Type B pancreatic cell (in vitro differentiated cells): ENCODE measurements at places on chromosomes 1 and 21.

GRCh38 chr1:11727119-11727518 lies 8.8 kb upstream of the AGTRAP start:
- H3K4me3 ChIP-seq = no peak overlapping the region
- H3K27me3 ChIP-seq = no peaks in the 10 kb centered on the region
- H3K4me1 ChIP-seq = peaks cover 20% of the 10 kb centered on the region
- no peaks in the 10 kb centered on the region for H3K36me3 ChIP-seq

GRCh38 chr1:220669005-220669404 lies 21.2 kb upstream of the C1orf115 start:
- no peaks in the 10 kb centered on the region for H3K4me1 ChIP-seq
- no peak for DNase-seq
- H3K4me3 ChIP-seq = no peak overlapping the region
- H3K27ac ChIP-seq = no peak overlapping the region
- no peaks in the 10 kb centered on the region for H3K27me3 ChIP-seq

- H3K4me3 ChIP-seq = peak overlapping the region; percentile 88
- DNase-seq = no peak
- H3K27ac ChIP-seq = peak overlapping the region; percentile 92
- peaks cover 25% of the 10 kb centered on the region for H3K4me1 ChIP-seq
- H3K27me3 ChIP-seq = no peaks in the 10 kb centered on the region
Measured at GRCh38 chr1:1778663-1779319, 521 bp upstream of the NADK start.

GRCh38 chr21:32314806-32315205 lies 16.2 kb downstream of the MRAP start:
- no peak overlapping the region for H3K4me3 ChIP-seq
- no peak overlapping the region for H3K27ac ChIP-seq
- DNase-seq = no peak
- no peaks in the 10 kb centered on the region for H3K4me1 ChIP-seq

DNA sequence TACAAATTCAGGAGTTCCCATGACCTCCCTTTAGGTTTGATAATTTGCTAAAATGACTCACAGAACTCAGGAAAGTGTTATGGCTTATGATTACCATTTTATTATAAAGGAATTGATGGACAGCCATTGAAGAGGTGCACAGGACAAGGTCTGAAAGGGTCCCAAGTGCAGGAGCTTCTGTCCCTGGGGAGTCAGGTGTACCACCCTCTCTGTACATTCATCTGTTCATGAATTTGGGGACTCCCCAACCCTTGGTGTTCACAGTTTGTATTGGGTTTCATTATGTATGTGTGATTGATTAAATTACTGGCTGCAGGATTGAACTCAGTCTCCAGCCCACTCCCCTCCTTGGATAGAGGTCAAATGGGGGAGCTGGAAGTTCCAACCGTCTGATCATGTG lies 10.8 kb upstream of the IL10RB start:
- H3K4me1 ChIP-seq = no peaks in the 10 kb centered on the region
- H3K36me3 ChIP-seq = peaks cover 41% of the 10 kb centered on the region
- DNase-seq = no peak
- H3K27ac ChIP-seq = no peak overlapping the region
- no peak overlapping the region for H3K4me3 ChIP-seq

- H3K27ac ChIP-seq = no peak overlapping the region
- no peaks in the 10 kb centered on the region for H3K4me1 ChIP-seq
- no peaks in the 10 kb centered on the region for H3K27me3 ChIP-seq
- H3K4me3 ChIP-seq = no peak overlapping the region
- H3K36me3 ChIP-seq = no peaks in the 10 kb centered on the region
Measured at GRCh38 chr1:214861615-214862014, 220.9 kb upstream of the KCNK2 start.

- no peaks in the 10 kb centered on the region for H3K36me3 ChIP-seq
- H3K4me3 ChIP-seq = no peak overlapping the region
- no peak overlapping the region for H3K27ac ChIP-seq
- no peaks in the 10 kb centered on the region for H3K4me1 ChIP-seq
- no peaks in the 10 kb centered on the region for H3K27me3 ChIP-seq
Measured at GRCh38 chr1:65942476-65942875, 149.8 kb downstream of the PDE4B start.

DNA sequence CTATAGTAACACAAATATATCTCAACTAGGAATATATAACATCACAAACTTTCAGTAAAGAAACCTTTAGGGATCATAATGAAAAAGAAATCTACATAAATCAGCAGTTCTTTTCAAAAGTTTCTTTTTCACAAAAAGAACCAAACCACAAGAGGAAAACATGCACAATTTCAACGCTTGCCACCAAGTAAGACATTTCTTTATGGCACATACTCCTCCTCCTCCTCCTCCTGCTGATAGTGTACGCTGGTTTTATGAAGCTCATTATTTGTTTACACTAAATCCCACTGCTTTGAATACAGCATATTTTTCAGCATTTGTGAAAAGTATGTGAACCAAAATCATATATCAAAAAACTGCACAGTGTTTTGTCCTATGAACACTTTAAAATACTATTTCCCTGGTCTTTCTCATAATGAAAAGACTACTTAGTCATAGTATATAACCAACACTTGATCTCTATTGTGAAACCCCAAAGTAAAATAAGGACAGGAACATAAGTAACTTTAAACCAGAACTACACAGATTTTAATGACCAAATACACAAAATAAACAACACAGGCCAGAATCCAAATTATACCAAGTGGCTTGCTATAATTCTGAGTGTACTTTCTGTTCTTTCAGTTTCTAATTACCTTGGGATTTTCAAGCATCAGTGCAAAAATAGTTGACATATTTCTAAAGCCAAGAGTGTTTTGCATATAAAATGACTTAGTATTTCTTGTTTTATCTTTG lies 184.2 kb downstream of the EIF4G3 start:
- no peak for DNase-seq
- no peaks in the 10 kb centered on the region for H3K27me3 ChIP-seq
- H3K36me3 ChIP-seq = no peaks in the 10 kb centered on the region
- no peak overlapping the region for H3K27ac ChIP-seq

DNA sequence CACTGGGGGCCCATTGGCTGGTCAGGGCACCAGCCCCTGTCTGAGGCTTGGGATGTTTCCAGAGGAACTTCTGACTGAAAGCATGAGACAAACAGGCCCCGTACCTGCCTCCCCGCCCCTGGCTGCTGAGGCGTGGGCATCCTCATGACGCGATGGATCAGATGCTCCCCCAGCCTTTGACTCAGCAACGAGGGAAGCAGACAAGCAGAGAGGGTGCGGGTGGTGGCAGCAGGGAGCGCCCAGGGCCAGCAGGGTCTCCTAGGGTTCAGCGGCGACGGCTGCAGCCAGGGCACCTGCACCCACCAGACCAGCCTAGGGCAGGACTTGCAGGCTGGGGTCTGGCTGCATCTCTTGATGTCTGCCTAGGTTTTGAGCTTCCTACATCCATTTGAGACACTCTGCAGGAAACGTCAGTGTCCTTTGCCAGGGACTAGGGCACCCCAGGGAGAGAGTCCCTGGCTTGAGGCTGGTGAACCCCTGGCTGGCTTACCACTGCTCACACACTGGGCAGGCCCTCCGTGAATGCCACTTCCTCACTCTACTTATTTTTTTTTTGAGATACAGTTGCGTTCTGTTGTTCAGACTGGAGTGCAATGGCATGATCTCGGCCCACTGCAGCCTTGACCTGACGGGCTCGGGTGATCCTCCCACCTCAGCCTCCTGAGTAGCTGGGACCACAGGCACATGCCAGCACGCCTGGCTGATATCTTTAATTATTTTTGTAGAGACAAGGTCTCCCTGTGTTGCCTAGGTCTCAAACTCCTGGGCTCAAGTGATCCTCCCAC lies 63.3 kb downstream of the DHRS3 start:
- H3K27ac ChIP-seq = no peak overlapping the region
- no peak for DNase-seq
- H3K4me1 ChIP-seq = peaks cover 29% of the 10 kb centered on the region
- H3K4me3 ChIP-seq = no peak overlapping the region
- peaks cover 3% of the 10 kb centered on the region for H3K36me3 ChIP-seq
- H3K27me3 ChIP-seq = peaks cover 2% of the 10 kb centered on the region

- H3K4me1 ChIP-seq = peaks cover 15% of the 10 kb centered on the region
- H3K4me3 ChIP-seq = peak overlapping the region; percentile 29
- DNase-seq = no peak
- no peak overlapping the region for H3K27ac ChIP-seq
Measured at GRCh38 chr1:184272175-184272866, 114.5 kb upstream of the C1orf21 start.

- no peak overlapping the region for H3K27ac ChIP-seq
- DNase-seq = no peak
- peaks cover 18% of the 10 kb centered on the region for H3K36me3 ChIP-seq
- H3K4me3 ChIP-seq = peak overlapping the region; percentile 20
Measured at GRCh38 chr1:45557422-45557944, 6.9 kb downstream of the AKR1A1 start.

- H3K4me3 ChIP-seq = no peak overlapping the region
- DNase-seq = peak; percentile 78
- peaks cover 49% of the 10 kb centered on the region for H3K4me1 ChIP-seq
- peaks cover 4% of the 10 kb centered on the region for H3K36me3 ChIP-seq
- no peaks in the 10 kb centered on the region for H3K27me3 ChIP-seq
- peak overlapping the region; percentile 80 for H3K27ac ChIP-seq
Measured at GRCh38 chr1:15027515-15027986, 126.0 kb upstream of the TMEM51 start.

GRCh38 chr1:59384443-59384842 lies 87.5 kb downstream of the FGGY start:
- no peak for DNase-seq
- H3K27me3 ChIP-seq = no peaks in the 10 kb centered on the region
- peaks cover 10% of the 10 kb centered on the region for H3K4me1 ChIP-seq
- no peak overlapping the region for H3K4me3 ChIP-seq
- no peak overlapping the region for H3K27ac ChIP-seq

DNA sequence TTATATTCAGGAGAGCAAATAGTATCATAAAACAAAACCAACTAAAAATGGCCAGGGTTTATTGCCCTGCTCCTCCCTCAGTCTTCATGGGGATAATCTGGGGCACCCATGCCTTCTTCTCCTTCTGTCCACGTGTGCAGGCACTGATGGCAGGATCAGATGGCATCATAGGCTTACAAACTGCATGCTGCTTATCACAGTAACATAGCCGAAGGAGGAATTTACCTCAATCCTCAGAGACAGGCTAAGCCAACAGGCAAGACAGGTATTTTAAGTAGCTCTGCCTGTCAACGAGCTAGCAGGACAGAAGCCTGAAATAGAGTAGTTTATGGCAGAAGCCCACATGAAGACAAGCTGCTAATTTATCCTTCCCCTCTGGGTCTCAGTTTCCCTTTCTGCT lies 9.4 kb downstream of the LAMB3 start:
- peaks cover 8% of the 10 kb centered on the region for H3K27me3 ChIP-seq
- peaks cover 5% of the 10 kb centered on the region for H3K36me3 ChIP-seq
- DNase-seq = no peak
- H3K4me1 ChIP-seq = peaks cover 21% of the 10 kb centered on the region

DNA sequence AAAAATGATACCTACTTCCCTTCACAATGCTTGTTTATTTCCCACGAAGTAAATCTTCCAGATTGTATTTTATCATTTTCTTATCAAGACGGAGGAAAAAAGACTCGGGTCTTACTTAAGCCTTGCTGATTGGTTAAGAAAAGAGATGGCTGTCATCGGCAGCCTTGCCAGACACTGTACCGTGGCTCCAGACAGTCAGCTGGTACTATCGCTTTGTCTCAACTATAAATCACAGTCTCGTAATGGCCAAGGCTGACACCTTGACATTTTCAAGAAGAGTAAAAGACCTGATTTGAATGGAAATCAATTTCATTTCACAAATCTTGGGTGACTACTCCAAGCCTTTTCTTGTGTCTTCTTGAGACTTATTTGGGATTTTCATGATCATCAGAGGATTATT lies 868.0 kb downstream of the USP25 start:
- DNase-seq = no peak
- H3K4me1 ChIP-seq = peaks cover 9% of the 10 kb centered on the region
- no peak overlapping the region for H3K27ac ChIP-seq
- H3K4me3 ChIP-seq = no peak overlapping the region
- H3K36me3 ChIP-seq = peaks cover 14% of the 10 kb centered on the region

DNA sequence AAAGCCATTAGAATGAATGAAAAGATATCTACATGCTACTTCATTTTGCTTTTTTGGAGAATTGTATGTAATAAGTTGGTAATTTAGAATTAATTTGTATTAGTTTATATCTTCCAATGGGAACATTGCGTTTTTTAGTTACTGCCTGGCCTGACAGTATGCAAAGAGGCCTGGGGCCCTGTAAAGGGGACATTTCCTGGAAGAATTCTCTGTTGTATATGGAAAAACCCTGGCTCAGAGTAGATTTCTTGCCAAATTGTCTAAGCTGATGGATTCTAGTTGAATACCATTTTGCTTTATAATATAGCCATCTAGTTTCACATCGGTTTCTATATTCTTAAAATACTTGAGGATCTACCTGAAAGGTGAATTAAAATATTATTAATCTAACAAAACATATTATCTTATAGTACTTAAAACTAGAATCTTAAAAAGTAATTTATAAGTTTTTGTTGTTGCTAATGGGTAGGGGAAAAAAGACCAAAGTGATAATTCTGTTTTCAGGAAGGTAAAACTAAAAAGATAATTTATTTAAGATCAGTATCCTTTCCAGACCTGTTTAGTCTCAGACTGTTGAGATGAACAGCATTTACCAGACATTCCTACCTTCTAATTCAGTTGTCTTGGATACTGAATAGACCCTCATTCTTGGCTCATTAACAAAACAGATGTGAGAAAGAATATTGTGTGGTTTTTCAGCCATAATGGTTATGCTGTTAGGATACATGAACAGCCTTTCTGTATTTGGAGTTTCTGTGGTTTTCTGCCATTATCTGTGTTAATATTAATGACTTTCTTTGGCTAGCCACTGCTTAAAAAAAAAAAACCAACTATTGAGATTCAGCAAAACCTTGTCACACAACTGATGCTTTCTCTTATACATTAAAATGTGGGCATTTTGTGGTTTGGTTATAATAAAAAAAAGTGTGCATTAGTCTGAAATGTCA lies 4.8 kb downstream of the AGO3 start:
- no peaks in the 10 kb centered on the region for H3K36me3 ChIP-seq
- H3K4me1 ChIP-seq = peaks cover 32% of the 10 kb centered on the region
- H3K27ac ChIP-seq = no peak overlapping the region
- H3K27me3 ChIP-seq = no peaks in the 10 kb centered on the region
- DNase-seq = no peak

- DNase-seq = no peak
- no peaks in the 10 kb centered on the region for H3K27me3 ChIP-seq
- peaks cover 13% of the 10 kb centered on the region for H3K4me1 ChIP-seq
- H3K27ac ChIP-seq = no peak overlapping the region
Measured at GRCh38 chr1:20962576-20963258, 175.6 kb upstream of the HP1BP3 start.

- H3K36me3 ChIP-seq = peaks cover 30% of the 10 kb centered on the region
- no peak overlapping the region for H3K4me3 ChIP-seq
- H3K27ac ChIP-seq = no peak overlapping the region
- no peaks in the 10 kb centered on the region for H3K4me1 ChIP-seq
Measured at GRCh38 chr1:114485286-114485685, 25.7 kb downstream of the TRIM33 start.

GRCh38 chr1:64934115-64934877 lies 32.1 kb downstream of the JAK1 start:
- H3K27ac ChIP-seq = no peak overlapping the region
- H3K4me3 ChIP-seq = no peak overlapping the region
- DNase-seq = no peak
- H3K27me3 ChIP-seq = no peaks in the 10 kb centered on the region
- H3K4me1 ChIP-seq = peaks cover 18% of the 10 kb centered on the region
- peaks cover 11% of the 10 kb centered on the region for H3K36me3 ChIP-seq

- H3K27me3 ChIP-seq = no peaks in the 10 kb centered on the region
- H3K36me3 ChIP-seq = peaks cover 39% of the 10 kb centered on the region
- peaks cover 6% of the 10 kb centered on the region for H3K4me1 ChIP-seq
- DNase-seq = no peak
Measured at GRCh38 chr1:147177611-147178380, 5.5 kb upstream of the PRKAB2 start.

GRCh38 chr1:28855046-28855445 lies 43.1 kb downstream of the OPRD1 start:
- peaks cover 4% of the 10 kb centered on the region for H3K27me3 ChIP-seq
- H3K4me3 ChIP-seq = peak overlapping the region; percentile 28
- H3K36me3 ChIP-seq = no peaks in the 10 kb centered on the region
- H3K27ac ChIP-seq = peak overlapping the region; percentile 72
- peaks cover 22% of the 10 kb centered on the region for H3K4me1 ChIP-seq
- no peak for DNase-seq
